ENCODE measurements at places on chromosomes 7 and 10.

- DNase-seq, result peak; percentile 88
These were observed 76.9 kb downstream of the RNF216 start for GRCh38 chr7:5704534-5704922.

GRCh38 chr10:119199231-119199992 is 8.0 kb upstream of the GRK5 start:
- peak; percentile 88 for DNase-seq

DNA sequence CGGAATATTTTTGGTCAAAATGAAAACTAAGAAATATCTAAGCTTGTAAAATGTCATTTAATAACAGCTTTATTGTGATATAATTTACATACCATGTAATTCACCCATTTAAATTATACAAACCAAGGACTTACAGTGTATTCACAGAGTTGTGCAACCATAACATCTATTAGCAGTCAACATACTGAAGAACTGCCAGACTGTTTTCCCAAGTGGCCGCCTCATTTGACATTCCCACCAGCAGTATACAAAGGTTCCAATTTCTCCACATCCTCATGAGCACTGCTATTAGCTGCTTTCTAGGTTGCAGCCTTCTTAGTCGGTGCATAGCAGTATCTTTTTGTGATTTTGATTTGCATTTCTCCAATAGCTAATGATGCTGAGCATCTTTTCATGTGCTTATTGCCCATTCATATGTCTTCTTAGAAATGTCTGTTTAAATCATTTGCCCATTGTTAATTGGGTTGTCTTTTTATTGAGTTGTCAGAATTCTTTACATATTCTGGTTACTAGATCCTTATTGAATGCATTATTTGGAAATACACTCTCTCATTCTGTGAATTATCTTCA is 153.0 kb upstream of the FGFR2 start:
- no peak for DNase-seq

GRCh38 chr7:1579481-1580421 is 9.9 kb upstream of the PSMG3 start:
- peak; percentile 79 for DNase-seq

DNA sequence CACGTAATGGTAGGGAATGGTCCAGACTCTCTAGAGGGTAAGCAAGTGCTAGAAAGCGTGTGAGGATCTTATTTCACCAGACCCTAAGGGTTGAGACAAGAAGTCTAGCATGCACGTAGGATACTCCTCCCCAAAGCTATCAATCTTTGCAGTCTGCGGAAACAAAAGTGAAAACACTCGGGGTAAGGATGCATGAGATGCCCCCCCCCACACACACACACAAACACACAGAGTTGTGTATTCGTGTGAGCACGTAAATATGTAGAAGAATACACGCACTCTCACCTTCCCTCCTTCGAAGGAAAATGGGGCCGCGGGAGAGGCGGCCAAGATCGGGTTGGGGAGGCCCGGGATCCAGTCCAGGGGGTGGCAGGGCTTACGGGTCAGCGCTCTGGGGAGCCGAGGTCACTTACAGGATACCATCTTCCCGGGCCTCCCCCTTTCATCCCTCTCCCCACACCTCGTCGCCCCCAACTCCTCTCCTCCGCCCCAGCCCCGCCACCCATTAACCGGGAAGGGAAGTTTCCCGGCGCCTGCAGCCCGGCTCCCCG is 455 bp downstream of the CUL2 start:
- peak; percentile 46 for DNase-seq

GRCh38 chr10:246431-246830 is 111.2 kb downstream of the ZMYND11 start:
- no peak for DNase-seq

DNA sequence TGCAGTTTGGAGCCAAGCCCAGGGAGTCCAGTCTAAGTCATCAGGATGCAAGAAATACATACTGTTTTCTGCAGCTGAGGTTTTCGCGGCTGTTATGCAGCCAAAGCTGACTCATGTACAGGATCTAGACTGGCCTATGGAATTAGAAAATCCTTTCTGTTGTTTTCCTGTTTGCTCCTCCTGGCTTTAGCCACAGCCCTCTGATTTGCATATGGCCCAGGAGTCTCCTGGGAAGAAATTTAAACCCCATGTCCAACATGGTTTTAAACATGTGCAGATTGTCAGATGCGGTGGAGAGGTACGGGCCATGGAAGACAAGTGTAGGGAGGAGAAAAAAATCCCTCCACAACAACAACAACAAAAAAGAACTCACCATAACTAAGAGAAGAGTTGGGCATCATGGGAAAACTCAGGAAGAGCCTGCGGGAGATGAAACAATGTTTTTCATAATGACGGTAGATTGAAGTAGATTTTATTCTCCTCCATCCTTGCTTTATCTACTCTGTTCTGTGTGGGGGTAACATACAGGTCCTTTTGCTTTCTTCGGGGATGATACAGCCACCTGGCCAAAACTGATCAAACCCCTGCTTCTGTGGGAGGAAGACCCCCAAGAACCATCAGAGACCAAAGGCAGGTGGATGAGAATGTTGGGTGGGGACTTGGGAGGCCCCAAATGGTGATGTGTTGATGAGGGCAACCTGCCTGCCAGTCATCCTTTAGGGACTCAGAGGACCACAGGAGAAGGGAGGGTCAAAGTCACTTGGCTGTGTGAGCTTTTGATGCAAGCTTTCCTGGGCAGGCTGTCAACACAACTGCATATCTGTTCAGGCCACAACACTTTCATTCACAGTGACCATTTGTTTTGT is 29.8 kb upstream of the GNA12 start:
- peak; percentile 92 for DNase-seq

All from GM23248 (cell line).